Thoracic aorta (tissue), 2 donors: ENCODE measurements at places on chromosomes 7 and 10. TPM values are rescaled to one million over a fixed set of nuclear protein-coding genes. Genes with fewer than 3 reads are reported as not detected.

DNA sequence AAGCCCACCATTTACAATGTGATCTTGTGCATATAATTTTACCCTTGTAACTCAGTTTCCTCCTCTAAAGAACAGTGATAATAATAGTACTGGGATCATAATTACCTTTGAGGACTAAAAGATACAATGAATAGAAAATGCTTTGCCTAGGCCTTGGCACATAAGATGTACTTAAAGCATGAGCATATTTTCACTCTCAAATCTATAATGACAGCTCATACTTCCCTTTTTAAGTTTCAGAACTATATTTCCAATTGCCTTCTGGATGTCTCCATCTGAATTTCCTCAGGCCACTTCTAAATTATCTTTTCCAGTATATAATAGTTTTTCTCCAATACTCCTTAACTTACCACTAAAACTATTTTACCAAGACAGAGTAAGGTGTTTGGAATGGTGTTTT lies 13.3 kb upstream of the ITGB8 start:
- no peaks in the 10 kb centered on the region for H3K36me3 ChIP-seq
- H3K4me1 ChIP-seq, result no peaks in the 10 kb centered on the region
- no peak overlapping the region for H3K4me3 ChIP-seq
- DNase-seq, result no peak

- peaks cover 79% of the 10 kb centered on the region for H3K4me1 ChIP-seq
- H3K36me3 ChIP-seq, result no peaks in the 10 kb centered on the region
- no peak overlapping the region for H3K4me3 ChIP-seq
Measured at GRCh38 chr10:79153745-79154144, 85.0 kb downstream of the ZMIZ1 start.

DNA sequence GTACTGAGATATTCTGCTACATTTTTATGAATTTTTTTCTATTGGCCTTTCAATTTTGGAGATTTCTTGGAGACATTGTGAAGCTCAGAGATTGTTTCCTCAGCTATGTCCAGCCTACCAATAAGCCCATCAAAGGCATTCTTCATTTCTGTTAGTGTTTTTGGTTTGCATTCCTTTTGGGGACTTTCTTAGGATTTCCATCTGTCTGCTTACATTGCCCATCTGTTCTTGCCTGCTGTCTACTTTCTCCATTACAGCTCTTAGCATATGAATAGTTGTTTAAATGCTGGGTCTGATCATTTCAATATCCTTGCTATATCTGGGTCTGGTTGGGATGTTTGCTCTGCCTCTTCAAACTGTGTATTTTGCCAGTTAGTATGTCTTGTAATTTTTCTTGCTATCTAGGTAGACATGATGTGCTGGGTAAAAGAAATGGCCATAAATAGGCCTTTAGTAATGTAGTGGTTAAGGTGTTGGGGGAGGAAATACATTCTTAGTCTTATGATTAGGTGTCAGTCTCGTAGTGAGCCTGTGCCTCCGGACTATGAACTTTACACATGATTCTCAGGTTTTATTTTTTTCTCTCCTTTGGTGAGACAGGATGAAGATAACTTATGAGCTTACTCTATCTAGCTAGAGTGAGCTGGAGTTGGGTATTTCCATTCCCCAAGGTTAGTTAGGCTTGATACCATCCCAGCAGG lies 32.6 kb upstream of the NME8 start:
- no peaks in the 10 kb centered on the region for H3K36me3 ChIP-seq
- H3K4me1 ChIP-seq, result no peaks in the 10 kb centered on the region
- DNase-seq, result no peak
- H3K27me3 ChIP-seq, result no peaks in the 10 kb centered on the region
- no peak overlapping the region for H3K4me3 ChIP-seq

DNA sequence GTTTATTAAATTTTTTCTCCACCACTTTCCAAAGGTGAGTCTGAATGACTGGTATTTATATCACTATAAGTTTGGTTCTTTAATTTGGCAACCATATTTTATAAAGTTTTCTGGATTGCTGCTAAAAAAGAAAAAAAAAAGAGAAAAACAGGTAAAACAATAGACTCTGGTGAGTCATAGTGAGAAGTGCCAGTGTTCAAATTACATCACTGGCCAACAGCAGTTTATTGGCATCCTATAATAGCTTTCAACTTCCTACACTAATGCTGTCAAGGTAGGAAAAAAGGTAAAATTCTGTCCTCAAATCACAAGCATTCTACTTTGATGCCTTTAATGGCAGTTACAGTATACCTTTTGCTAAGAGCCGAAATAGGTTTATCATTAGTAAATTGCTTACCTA lies 808.8 kb downstream of the GRM8 start:
- no peak for DNase-seq
- no peak overlapping the region for H3K4me3 ChIP-seq
- H3K27me3 ChIP-seq, result no peaks in the 10 kb centered on the region
- H3K36me3 ChIP-seq, result no peaks in the 10 kb centered on the region
- no peaks in the 10 kb centered on the region for H3K4me1 ChIP-seq

GRCh38 chr7:144671429-144671828 lies 164.4 kb downstream of the TPK1 start:
- no peaks in the 10 kb centered on the region for H3K27me3 ChIP-seq
- H3K4me1 ChIP-seq, result peaks cover 5% of the 10 kb centered on the region
- H3K4me3 ChIP-seq, result no peak overlapping the region
- no peak for DNase-seq

DNA sequence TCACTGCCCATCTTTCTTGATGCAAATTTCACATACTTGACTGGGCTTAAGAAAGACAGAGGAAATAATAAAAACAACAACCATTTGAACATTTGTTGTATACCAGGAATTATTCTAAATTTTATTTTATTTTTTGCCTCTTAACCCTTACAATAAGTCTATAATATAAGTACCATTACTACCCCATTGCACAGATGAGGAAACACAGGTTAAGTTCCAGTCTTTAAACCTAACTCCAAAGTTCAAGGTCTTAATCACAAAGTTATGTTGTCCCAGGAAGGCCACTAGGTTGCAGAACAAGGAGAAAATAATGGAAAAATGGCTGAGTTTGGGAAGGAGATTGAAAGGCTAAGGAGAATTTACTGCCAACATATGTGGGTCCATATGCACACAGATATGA lies 3.5 kb downstream of the FKBP14 start:
- no peaks in the 10 kb centered on the region for H3K36me3 ChIP-seq
- DNase-seq, result no peak
- H3K27ac ChIP-seq, result no peak overlapping the region

Gene TBX20
- 3.4 TPM for total RNA-seq

DNA sequence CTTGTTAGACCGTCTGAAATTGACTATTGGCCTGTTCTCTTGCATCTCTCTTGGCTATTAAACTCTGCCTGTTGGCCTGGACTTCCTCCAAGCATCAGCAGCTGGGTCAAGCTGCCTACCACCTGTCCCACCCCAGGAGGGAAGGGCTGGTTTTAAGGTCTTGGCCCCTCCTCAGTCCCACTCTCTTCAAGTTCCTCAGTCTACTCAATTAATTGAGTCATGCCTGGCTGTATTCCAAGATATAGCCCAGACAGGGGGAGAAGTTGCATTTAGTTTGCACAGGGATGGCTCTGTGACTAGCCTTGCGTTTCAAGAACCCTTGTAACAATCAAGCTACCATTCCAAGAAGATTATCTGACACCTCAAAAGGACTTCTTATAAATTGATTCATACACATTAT lies 113.8 kb upstream of the GLI3 start:
- H3K36me3 ChIP-seq, result no peaks in the 10 kb centered on the region
- no peak overlapping the region for H3K4me3 ChIP-seq
- no peaks in the 10 kb centered on the region for H3K4me1 ChIP-seq
- no peaks in the 10 kb centered on the region for H3K27me3 ChIP-seq
